Stimulated activated CD4-positive, alpha-beta T cell treated with anti-CD3 and anti-CD28 coated beads, Interleukin-12 subunit alpha, Interleukin-12 subunit beta, amount 100 ng/mL, for 48 hours (primary cell): ENCODE measurements at places on chromosomes 2 and 18.

GRCh38 chr2:36253086-36253485 is 102.5 kb upstream of the CRIM1 start:
- no peak for DNase-seq

DNA sequence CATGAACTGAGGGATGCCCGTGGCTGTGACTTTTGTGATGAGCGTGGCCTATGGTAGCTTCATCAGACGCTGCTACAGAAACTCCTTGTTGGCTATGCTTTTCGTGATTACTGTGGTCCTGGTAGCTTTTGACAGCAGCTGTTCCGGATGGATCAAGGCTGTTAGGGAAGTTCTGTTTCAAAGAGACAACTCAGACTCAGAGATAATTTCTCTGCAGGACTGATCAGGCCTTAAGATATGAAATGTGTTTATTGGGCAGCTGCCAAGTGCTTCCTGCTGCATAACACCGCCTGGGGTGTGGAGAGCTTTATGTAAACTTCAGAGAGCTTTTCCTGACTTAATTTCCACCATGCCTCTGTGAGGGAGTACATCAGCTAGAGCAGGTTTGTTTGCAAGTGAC is 243.8 kb downstream of the TSN start:
- no peak for DNase-seq

GRCh38 chr2:69623236-69623635 is 20.3 kb downstream of the AAK1 start:
- DNase-seq = no peak

GRCh38 chr2:24566630-24567029 is 75.6 kb downstream of the NCOA1 start:
- no peak for DNase-seq
